A549 (cell line): ENCODE measurements at places on chromosomes 16 and 17.

- no peak for DNase-seq
Observed at GRCh38 chr17:4877089-4877488, 22.2 kb upstream of the C17orf107 start.

- peak; percentile 18 for DNase-seq
Observed at GRCh38 chr16:4426021-4426684, 485 bp downstream of the DNAJA3 start.

DNA sequence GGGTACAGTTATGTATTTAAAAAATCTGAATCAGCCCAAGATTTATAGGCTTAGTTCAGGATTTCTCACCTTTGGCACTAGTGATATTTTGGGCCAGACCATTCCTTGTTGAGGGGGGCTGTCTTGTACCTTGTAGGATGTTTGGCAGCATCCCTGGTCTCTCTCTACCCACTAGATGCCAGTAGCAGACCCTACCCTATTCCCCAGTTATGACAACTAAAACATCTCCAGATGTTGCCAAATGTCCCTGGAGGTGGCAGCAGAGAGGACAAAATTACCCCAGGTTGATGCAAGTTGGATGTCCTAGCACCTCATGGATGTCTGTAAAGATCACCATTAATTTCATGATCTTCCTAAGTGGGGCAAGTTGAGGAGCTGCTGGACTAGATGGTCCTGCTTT, 45.8 kb downstream of the SYT17 start:
- DNase-seq = peak; percentile 33

DNA sequence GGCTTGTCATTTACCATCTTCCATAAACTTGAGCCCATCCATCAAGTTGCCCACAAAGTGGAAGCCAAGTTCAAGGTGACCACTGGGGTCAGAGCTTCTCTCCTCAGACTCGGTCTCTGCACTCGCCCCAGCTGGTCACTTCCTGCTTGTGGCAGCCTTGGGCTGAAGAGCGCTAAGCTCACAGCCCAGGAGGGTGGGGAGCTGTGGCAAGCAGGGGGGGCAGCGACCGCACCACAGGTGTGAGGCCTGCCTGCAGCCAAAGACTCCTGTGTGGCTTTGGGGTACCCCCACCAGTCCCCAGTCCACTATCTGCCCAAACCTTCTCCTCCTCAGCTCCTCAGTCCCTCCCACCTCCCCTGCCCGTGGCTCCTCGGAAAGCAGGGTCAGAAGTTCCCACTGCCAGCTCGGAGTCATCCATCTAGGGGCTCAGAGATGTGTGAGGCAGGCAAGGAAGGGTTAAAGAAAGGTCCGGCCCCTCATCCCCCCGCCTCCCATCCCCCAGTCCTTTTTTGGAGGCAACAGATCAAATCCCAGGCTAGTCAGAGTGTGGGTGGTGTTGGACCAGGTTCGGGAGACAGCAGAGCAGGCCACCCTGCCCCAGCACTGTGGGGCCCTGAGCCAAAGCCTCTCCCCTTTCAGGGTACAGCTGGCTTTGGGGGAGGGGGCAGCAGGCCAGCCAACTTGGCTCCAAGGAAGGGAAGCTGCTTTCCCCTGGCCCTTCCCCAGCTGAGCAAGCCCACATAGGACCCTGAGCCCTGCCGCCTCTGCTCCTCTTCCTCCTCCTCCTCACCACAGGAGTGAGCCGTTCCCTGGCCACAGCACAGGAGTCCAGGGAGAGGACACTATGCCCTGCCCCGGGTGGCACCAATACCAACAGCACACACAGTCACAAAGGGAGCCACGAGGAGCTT, 3.2 kb downstream of the CSF3 start:
- DNase-seq = no peak

DNA sequence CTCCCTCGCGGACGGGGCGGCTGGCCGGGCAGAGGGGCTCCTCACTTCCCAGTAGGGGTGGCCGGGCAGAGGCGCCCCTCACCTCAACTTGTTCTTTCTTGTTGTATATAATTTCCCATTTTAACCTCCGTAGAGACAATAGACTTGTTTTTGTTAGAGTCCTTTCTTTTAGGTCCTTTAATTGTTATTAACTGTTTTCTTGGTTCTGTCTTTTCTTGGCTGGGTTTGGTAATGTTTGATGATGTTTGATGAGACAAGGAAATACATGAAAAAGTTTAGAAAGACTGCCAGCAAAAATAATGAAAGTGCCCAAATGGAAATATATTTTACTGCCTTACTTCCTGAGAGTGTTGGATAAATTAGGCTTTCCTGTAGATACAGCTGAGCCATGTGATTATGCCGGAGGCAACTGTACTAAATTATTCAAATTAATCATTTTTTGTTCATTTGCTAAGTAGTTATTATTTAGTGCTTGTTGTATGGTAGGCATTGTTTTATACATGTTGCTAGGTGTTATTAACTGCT, 30.9 kb downstream of the PRPSAP2 start:
- no peak for DNase-seq

GRCh38 chr16:1152651-1153259, at the start of gene CACNA1H:
CACNA1H (plus strand) TSS chr16:1153106; CDS start chr16:1153738, 632 bp downstream.
- peak; percentile 58 for DNase-seq

- DNase-seq = no peak
Observed at GRCh38 chr16:29680180-29680598, 1.2 kb downstream of the QPRT start.

DNA sequence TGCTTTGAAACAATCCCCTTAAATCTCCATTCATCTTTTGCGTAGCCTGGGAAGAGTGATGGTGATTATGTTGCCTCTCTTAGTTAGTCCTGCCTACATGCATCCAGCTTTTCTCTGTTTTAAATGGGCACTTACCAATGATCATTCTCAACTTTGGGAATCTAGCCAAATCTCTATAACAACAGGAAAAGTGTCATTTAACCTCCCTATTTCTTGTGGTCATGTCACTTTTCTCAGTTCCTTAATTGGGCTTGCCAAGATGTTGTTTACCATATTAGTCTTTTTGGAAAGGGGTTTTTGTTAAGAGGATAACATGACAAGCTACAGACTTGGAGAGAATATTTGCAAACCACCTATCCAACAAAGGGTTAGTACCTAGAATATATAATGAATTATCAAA, 15.6 kb upstream of the CLEC10A start:
- no peak for DNase-seq

DNA sequence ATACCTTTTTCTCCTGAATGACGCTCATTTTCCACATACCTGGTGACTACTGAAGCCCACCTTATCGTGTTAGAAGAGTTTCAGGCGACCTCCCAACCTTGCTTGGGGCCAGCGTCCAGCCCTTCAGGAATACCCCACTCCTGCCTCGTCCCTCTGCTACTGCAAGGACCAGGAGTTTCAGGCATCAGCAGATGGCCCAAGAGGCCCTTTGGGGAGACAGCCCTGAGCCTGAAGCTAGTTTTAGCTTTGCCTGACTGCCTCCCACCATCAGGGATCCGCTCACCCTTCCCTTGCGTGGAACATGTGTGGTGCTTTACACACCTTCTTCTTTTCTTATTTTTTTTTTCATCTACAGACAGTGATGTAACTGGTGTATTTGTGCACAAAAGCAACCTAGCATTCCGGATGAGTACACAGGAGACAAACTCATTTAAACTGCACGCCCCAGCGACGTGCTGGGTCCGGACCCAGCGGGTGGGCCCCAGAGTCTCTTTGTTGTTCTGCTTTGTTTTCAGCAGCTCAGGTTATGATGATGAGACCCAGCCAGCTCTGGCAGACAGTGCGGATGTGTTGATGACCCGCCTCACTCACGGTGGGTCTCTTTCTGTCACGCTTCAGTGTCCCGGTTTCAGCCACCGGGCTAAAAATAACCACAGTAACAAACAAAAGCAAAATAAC, 242.4 kb downstream of the C16orf95 start:
- no peak for DNase-seq

GRCh38 chr16:19153876-19154275, 14.2 kb upstream of the SYT17 start:
- DNase-seq = peak; percentile 79

GRCh38 chr17:43839670-43840108, 6.7 kb upstream of the MPP3 start:
- peak; percentile 88 for DNase-seq

DNA sequence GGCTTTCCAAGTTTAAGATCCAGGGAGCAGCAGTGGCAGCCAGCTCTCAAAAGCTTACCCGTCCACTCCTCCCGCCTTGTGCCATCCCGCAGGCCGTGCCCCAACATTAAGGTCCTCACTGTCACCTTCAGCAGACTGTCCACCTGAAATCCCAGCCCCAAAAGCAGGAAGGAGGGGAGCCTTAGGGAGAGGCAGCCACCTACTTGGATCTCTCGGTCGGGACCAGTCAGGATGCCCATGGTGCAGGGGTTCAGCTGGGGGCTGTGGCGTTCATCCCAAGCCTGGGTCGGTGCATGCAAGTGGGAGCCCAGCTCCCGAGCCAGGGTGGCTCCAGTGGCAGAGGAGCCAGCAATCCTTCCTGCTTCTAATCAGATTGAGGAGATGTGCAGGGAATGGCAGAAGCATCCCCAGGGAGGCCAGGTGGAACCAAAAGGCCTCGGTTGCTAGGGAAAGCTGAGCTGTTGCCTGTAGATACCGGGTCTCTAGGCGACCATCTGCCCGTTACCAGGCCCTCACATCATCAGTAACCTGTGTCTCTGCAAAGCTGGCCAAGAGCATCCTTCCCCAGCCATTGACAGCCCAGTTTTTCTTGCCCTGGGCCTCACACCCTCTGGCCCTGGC, 24.6 kb downstream of the CNGB1 start:
- DNase-seq = no peak

GRCh38 chr17:82964851-82965341, 114.5 kb upstream of the METRNL start:
- DNase-seq = no peak

DNA sequence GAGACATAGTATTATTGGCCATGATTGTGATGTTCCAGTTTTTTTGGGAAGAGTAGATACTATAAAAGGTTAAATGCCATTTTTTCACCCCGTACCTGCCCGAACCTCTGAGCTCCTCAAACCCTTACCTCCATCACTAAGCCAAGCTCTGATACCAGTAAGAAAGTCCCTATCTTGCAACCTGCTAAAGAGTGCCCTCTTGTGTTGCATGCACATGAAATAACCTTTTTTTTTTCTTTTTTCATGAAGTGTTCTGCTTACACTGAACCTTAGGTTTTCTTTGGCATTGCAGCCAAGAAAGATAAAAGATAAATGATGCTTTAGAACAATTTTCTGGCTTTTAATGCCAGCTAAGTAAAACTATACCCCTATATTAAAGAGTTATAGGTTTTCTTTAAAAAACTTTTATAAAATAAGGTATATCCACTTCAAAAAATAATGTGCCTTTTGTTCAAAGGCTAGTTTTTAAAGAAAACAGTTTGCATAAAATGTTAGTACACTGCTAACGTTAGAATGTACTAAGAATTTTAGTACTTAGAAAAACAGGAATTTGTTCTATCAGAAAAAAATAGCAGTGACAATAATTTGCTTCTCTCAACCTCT, 295.3 kb upstream of the PMFBP1 start:
- DNase-seq = peak; percentile 2

GRCh38 chr16:74825941-74826340, 51.3 kb upstream of the FA2H start:
- no peak for DNase-seq

DNA sequence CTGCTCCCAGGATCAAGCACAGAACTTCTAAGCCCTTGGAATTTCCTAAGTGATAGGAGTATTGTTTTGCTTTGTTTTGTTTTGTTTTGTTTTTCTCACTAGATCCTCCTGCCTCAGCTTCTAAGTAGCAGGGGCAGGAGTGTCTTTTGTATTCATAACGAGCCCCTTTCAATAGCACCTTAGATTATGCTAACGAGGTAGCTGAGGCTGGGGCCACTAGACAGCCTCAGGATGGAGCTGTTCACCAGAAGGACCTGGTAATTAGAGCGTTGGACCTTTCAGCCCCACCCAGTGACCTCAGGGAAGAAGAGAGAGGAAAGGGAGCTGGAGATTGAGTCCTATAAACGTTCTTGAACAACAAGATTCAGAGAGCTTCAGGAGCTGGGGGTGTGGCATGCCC, 43.6 kb downstream of the IKZF3 start:
- no peak for DNase-seq

DNA sequence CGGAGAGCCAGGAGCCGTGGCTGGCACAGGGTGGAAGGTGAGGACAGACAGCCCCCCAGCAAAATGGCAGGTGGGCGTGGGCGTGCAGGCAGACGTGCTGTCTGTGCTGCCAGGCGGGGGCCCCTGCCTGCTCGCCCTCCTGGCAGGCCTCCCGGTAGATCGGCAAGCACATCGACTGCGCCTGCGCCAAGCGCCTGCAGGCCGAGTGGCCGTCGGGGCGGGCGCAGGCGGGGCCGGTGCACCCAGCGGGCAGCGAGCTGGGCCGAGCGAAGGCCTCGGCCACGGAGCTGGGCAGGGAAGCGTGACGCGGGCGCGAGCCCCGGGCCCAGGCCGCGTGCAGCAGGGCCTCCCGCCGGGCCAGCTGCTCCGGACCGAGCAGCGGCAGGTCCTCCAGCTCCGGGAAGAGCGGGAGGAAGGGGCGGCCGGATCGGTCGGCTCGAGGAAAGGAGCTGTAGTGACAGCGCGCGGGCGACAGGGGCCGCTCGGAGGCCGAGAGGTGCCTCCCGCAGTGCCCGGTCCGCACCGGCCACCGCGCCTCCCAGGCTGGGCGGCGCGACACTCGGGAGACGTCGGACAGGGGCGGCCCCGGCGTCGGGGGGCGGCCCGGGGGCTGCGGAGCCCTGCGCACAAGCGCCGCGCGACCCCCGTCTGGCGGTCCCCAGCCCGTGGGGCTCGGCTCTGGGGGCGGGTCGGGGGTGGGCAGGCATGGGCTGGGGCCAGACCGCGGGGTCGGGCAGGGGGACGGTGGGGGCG, 16.9 kb downstream of the GRIN2C start:
- peak; percentile 96 for DNase-seq

GRCh38 chr16:75380870-75381269, 52.4 kb downstream of the CFDP1 start:
- DNase-seq = no peak

GRCh38 chr17:67281743-67282142, 36.7 kb upstream of the HELZ start:
- DNase-seq = no peak

DNA sequence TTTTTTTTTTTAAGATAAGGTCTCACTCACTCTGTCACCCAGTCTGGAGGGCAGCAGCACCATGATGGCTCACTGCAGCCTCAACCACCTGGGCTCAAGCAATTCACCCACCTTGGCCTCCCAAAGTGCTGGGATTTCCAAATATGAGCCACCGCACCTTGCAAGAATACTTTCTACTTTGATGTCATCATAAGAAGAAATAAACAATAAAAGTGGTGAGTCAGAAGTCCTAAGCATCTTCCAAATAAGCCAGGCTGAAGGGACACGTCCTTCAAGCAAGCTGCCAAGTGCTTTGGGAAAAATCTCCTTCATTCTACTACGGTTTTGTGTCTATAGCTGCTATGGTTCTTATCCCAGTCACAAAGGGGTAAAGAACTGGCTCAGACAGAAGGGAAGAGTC, 20.3 kb downstream of the HASPIN start:
- peak; percentile 52 for DNase-seq

GRCh38 chr17:66548158-66548557, 245.7 kb downstream of the PRKCA start:
- no peak for DNase-seq

GRCh38 chr16:70160821-70161220, 12.8 kb upstream of the CLEC18C start:
- no peak for DNase-seq
